ENCODE measurements at places on chromosomes 3 and 15.

DNA sequence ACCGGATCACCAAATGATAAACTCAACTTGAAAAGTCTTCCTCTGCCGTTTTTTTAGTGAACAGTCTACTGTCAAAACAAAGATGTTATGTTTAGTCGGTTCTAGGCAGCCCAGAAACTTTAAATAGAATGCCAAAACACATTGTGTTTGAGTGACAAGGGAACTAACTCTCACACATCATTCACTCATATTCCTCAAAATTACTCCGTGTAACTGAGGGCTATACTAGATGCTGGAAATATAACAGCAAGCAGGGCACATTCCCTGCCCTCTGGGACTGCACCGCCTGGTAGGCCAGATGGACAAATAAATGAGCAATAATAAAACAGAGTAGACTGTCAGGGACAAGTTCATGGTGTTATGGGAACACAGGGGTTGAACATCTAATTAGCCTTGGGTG lies 251.4 kb downstream of the MAGI1 start:
- DNase-seq, result peak; percentile 11

GRCh38 chr3:45881078-45882022 lies 5.0 kb upstream of the CCR9 start:
- DNase-seq, result no peak

DNA sequence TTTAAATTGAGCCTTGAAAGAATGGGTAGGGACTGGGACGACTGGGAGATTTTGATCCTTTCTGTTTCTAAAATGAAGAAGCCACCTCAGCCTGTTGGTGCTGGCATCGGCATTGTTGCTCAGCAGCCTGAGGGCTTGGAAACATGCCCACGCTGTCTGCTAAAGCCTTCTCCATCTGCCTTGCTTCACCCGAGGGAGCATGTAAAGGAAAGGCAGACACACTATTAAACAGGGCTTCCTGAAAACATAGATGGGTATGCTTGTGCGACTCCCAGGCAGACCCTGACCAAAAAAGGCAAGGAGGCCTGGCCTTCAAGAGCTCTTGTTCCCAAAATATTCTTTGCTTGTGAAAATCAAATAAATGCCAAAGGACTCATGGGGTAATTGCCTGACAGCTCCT lies 84.2 kb upstream of the SLC4A7 start:
- peak; percentile 52 for DNase-seq

DNA sequence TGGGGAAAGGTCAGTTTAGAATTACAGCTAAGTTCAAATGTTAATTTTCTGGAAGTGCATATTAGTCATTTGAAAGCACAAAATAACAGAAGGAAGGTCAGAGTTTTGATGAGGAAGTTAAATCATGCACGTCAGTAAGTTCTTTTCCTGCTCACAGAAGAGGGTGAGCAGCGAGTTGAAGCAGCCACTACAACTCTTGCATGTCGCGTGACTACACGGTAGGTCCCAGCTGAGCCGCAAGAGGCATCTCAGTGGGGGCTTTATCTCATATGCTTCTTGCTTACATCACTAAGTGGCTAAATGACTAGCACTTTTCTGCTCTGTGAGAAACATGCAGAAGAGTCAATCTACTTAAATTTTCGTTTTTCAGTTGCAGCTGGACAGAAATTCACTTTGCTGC lies 21.3 kb upstream of the SEC62 start:
- no peak for DNase-seq

- no peak for DNase-seq
Observed at GRCh38 chr3:197513953-197514785, 41.6 kb downstream of the BDH1 start.

DNA sequence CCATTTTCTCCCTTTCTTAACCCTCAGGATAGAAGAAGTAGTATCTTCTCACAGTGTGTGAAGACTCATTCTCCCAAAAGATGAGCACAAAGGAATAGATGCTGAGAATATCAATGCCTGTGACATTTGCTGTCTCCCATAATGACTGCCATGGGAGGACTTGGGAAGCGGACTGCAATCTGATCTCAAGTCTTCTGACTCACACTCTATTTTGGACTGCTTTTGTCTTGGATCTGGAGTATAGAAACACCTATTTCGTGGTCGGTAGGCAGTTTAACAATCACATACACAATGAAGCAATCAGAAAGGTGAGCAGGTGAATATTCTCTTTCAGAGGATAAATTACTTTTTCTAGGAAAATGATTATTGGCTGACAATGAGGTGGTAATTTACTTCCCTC lies 852.0 kb downstream of the FHIT start:
- DNase-seq, result no peak

- no peak for DNase-seq
Observed at GRCh38 chr15:70880781-70881180, 11.5 kb downstream of the THAP10 start.

- no peak for DNase-seq
Observed at GRCh38 chr3:190543671-190544070, 29.8 kb downstream of the IL1RAP start.

GRCh38 chr3:139110072-139110830 lies 65.6 kb upstream of the PRR23C start:
- peak; percentile 56 for DNase-seq

DNA sequence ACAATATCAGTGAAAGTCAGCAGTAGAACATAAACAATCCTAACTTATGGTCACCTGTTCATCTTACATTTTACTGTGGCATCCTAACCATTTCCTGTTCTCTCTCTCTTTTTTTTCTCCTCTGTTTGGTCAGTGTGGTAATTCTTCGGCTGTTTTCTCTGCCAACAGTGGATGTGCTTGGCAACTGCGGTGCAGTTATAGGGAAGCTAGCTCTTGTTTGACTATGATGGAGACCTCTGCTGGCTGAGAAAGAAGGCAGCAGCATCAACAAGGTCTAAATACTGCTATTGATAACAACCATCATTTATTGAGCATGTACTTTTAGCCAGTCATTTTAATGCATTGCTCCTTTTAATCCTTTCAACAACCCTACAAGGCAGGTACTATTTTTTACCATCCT lies 723 bp upstream of the DRD3 start:
- peak; percentile 24 for DNase-seq

- no peak for DNase-seq
Observed at GRCh38 chr3:19183584-19183983, 35.3 kb downstream of the KCNH8 start.

- DNase-seq, result no peak
Observed at GRCh38 chr3:40951636-40952035, 247.7 kb upstream of the CTNNB1 start.

DNA sequence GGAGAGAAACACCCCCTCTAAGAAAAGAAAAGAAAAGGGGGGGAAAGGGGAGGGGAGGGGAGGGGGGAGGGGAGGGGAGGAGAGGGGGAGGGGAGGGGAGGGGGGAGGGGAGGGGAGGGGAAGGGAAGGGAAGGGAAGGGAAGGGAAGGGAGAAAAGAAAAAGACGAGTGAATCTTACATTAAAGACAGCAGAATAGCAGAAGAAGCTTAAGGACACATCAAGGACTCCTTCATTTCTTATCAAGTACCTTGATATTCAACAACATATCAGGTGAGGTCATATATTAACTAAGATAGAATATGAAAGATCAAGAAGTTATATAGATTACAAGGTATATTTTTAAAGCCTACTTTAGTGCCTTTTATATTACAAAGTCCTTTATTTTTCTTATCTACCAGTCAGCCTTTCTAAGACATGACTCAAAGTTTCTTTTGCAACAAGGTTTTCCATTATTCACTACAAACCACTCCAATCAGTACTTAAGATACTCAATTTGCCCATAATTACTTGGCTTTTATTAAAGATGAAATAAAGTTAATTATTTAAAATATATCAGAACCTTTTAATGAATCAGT lies 17.7 kb upstream of the AADAC start:
- DNase-seq, result no peak

- DNase-seq, result no peak
Observed at GRCh38 chr15:63967616-63968015, 78.7 kb downstream of the DAPK2 start.

GRCh38 chr3:1456781-1457311 lies 364.0 kb downstream of the CNTN6 start:
- DNase-seq, result no peak

DNA sequence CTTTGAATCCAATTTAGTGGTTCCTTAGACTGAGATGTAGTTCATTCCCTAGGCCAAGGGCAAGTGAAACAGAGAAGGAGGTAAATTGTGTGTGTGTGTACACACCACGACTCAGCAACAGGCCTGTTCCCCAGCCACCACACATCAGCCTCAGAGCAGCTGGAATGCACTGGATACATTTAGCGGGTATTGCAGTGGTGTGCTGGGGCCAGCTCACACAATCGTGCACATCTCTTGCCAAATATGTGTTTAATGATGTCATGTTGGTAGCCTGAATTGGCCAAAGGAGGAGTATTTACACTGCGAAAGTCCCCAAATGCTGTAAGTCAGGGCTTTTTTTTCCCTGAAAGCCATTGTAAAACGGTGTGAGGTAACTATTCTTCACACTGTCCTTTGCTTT lies 82.3 kb downstream of the RBPMS2 start:
- DNase-seq, result no peak

GRCh38 chr15:63532307-63532744 lies 27.9 kb downstream of the USP3 start:
- no peak for DNase-seq

DNA sequence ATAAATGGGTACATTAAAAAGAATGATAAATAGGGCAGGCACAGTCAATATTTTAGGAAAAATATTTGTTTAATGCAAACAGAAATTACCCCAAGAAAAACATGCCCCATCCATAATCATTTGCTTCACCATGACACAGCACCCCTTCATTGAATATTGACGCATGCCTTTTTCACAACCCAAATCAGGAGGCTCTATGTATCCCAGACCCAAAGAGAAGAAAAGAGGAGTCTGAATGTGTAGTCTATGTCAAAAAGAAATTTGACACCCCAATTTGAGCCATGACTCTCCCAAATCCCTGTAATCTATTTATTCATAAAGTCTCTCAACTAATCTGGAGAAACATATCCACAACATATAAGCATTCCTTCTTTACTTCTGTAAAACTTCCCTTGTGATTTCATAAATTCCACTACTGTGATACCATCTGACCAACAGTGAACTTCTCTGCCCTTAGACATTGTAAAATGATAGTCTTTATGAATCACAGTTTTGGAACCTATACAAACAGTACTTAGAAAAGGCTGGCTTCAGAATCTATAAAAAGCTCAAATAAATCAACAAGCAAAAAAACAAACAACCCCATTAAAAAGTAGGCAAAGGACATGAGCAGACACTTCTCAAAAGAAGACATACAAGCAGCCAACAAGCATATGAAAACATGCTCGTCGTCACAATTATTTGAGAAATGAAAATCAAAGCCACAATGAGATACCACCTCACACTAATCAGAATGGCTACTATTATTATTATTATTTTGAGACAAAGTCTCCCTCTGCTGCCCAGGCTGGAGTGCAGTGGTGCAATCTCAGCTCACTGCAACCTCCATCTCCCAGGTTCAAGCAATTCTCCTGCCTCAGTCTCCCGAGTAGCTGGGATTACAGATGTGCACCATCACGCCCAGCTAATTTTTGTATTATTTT lies 53.4 kb upstream of the XRN1 start:
- no peak for DNase-seq

- no peak for DNase-seq
Observed at GRCh38 chr15:87942316-87942715, 314.2 kb downstream of the NTRK3 start.

- DNase-seq, result no peak
Observed at GRCh38 chr3:178255315-178255714, 280.9 kb upstream of the KCNMB2 start.

DNA sequence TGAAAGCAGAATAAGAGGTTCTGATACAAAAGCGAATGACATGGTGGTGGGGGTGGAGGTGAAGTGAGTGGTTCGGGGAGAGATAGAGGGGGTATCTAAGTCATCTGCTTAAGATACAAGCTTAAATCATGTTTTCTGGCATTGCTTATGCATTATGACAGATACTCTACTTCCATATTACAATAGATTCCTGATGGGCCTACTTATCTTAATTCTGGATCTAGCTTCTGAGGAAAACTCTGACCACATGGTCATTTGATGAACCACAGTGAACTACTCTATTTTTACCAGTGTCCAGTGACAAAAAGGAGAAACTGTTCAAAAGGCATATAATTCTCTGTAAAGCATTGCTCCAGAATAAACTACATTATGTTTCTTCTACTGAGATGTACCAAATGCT lies 673.7 kb upstream of the CCDC54 start:
- no peak for DNase-seq

- DNase-seq, result no peak
Observed at GRCh38 chr3:27456554-27456953, 27.6 kb downstream of the SLC4A7 start.

GRCh38 chr15:42986693-42987342 lies 66.2 kb upstream of the TTBK2 start:
- DNase-seq, result no peak

DNA sequence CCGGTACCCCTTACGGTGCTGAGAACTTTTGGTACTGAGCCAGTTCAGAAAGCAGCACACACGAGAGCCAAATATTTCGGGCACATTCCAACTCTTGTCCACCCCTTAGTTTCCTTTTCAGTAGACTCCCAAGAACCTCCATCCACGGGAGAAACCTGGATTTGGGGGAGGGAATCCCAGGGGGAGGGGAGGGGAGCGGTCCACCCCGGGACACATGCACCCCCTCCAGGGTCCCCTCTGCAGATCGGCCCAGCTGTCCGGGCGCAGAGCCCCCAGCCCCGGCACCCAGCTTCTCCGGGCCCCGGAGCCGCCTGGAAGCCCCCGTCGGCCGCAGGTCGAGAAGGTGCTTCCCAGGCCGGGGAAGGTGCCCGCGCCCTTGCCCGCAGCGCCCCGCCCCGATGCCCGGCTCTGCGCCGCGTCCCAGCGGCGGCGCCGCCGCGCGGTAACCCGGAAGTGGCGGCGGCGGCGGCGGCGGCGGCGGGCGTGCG lies 455 bp upstream of the ABHD17C start:
- no peak for DNase-seq
